Prostate gland (tissue), 2 donors: ENCODE measurements at places on chromosomes 4 and X. TPM values are rescaled to one million over a fixed set of nuclear protein-coding genes. Genes with fewer than 3 reads are reported as not detected.
A peak's percentile ranks its signal among the peaks of the same experiment; 100 is the strongest.

CLDN2 gene
- 0.28 TPM for total RNA-seq

DNA sequence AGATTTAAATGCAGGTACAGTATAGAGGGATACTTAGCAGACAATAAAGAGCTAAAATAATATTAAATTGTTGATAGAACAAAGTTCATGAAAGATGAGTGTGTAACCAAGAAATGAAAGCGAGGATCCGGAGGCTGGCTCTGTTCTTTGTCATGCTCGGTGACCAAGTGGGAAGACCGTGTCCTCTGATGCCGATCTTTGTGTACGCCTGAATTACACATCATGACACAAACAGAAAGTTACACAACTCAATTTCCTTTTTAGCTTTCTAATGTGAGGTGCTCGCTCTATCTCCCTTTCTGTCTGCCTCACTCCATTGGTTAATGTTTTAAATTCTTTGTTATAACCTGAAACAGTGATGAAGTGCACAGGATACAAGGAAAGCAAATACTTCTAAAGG, 114.8 kb upstream of the NEIL3 start:
- no peak for DNase-seq
- H3K4me3 ChIP-seq: no peak overlapping the region
- H3K27me3 ChIP-seq: no peaks in the 10 kb centered on the region
- H3K36me3 ChIP-seq: no peaks in the 10 kb centered on the region
- H3K27ac ChIP-seq: no peak overlapping the region
- H3K4me1 ChIP-seq: no peaks in the 10 kb centered on the region

DNA sequence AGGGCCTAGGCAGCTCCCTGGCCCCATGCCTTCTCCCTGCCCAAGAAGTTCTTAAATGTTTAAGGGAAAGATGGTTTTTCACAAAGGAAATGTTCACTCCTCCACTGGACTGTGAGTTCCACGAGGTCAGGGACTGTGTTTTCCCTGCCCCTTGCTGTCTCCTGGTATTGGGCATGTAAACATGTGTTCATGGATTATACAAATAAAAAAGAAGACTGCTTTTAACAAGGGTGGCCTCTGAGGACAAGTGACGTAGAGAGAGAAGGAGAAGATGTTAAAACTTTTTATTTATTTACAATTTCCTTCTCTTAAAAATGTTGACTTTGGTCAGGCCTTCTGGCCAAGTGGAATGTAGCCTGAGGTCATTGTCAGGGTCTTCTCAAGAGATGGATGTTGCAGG, 66.0 kb downstream of the FHDC1 start:
- H3K27ac ChIP-seq: peak overlapping the region; percentile 89
- H3K4me1 ChIP-seq: peaks cover 6% of the 10 kb centered on the region
- no peaks in the 10 kb centered on the region for H3K36me3 ChIP-seq
- peak; percentile 28 for DNase-seq

DNA sequence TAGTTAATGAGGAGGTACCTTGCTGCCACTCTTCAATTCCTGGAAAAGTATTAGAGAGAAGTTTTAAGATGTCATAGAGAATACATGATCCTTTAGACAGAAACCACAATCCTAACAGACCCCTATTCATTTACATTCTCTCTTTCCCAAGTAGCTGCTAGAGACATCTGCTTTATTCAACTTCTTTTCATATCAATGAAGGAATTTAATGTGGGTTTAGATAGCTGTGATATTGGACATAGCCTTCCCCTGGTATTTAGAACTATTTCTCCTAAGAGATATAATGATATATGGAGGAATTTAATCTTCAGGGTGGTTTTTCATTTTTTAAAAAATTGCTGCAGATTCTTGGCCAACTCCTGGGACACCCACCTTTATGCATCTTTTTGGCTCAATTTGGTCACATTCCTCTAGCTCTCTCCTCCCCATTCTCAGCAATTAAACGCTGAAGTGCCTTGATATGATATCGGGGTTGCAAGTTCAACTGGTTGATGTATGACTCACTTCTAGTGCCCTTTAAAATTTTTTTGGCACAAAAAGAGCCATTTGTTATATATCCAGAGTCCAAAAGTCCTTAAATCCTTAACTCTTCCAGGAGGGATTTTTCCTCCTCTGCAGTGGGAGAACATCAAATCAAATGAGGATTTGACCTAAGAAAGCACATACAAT, 57.6 kb downstream of the DOCK11 start:
- no peak overlapping the region for H3K27ac ChIP-seq
- no peaks in the 10 kb centered on the region for H3K4me1 ChIP-seq
- no peak for DNase-seq
- no peak overlapping the region for H3K4me3 ChIP-seq

SSX2 gene
- total RNA-seq: not detected

AFAP1 gene
- total RNA-seq: 19.8 TPM

ARHGEF6 gene
- total RNA-seq: 12.7 TPM

DNA sequence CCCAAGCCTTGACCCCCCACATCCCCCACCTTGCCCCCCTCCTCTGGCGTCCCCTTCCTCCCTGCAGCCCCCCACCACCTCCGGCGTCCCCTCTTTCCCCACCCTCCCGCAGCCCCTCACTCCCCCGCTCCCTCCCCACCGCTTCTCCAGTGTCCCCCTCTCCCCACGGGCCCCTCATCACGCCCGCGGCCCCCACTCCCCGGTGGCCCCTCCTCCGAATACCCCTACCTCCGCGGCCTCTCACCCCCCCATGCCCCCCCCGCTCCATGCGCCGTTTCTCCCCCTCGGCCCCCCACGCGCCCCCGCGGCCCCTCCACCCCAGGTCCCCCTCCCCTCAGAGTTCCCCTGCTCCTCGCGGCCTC, 562 bp downstream of the RNF212 start:
- H3K4me3 ChIP-seq: no peak overlapping the region
- DNase-seq: no peak
- no peak overlapping the region for H3K27ac ChIP-seq
- H3K4me1 ChIP-seq: no peaks in the 10 kb centered on the region
- H3K36me3 ChIP-seq: no peaks in the 10 kb centered on the region

DNA sequence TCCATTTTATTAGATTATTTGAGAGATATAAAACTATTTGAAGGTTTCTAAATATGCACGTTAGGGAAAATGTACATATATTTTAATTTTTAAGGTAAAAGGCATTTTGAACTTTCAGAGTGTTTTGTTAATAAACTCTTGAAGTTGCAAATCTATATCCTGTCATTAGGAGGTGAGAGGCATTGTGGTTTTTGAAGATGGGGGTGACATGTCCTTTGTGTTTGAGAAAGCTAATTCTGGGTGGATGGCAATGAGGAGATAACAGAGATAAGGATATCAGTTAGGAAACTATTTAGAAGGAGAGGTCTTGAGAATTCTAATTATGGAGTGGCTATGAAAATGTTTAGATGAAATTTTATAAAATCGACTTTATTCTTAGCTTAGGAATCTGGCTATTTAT, 6.1 kb downstream of the STIM2 start:
- H3K27me3 ChIP-seq: no peaks in the 10 kb centered on the region
- H3K4me1 ChIP-seq: no peaks in the 10 kb centered on the region

- no peak overlapping the region for H3K27ac ChIP-seq
- no peak overlapping the region for H3K4me3 ChIP-seq
- no peaks in the 10 kb centered on the region for H3K27me3 ChIP-seq
- no peaks in the 10 kb centered on the region for H3K4me1 ChIP-seq
Observed at GRCh38 chr4:174266416-174266815, 17.1 kb downstream of the FBXO8 start.

ZCCHC18 gene
- total RNA-seq: 17.2 TPM

CHM gene
- 20.2 TPM for total RNA-seq

GRCh38 chr4:76674983-76675382, 223.0 kb downstream of the SOWAHB start:
- DNase-seq: no peak
- no peak overlapping the region for H3K27ac ChIP-seq
- H3K4me1 ChIP-seq: no peaks in the 10 kb centered on the region
- H3K4me3 ChIP-seq: no peak overlapping the region

- H3K4me3 ChIP-seq: no peak overlapping the region
- no peaks in the 10 kb centered on the region for H3K36me3 ChIP-seq
- no peaks in the 10 kb centered on the region for H3K4me1 ChIP-seq
- no peak for DNase-seq
Observed at GRCh38 chrX:118893923-118894322, 70.3 kb downstream of the ZCCHC12 start.

DNA sequence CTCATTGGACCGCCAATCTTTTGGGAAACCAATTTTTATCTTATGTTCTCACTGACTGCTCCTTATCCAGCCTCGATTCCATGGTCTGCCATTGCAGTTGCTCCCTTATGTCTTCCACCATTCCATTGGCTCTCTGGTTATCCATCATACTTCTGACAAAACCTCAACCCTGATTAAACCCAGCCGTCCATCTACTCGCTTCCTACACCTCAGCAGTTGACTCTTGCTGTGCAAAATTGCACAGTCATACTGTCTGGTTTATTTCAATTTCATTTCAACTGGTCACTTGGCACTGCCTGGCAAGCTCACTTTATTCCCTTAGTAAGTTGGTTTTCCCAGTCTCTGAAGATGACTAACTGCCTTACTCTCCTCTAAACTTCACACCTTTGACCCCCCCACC, 26.2 kb downstream of the ARL9 start:
- no peaks in the 10 kb centered on the region for H3K36me3 ChIP-seq
- H3K4me1 ChIP-seq: no peaks in the 10 kb centered on the region
- no peak for DNase-seq
- no peaks in the 10 kb centered on the region for H3K27me3 ChIP-seq
- no peak overlapping the region for H3K27ac ChIP-seq

- H3K27me3 ChIP-seq: no peaks in the 10 kb centered on the region
- H3K27ac ChIP-seq: no peak overlapping the region
- no peaks in the 10 kb centered on the region for H3K36me3 ChIP-seq
- H3K4me1 ChIP-seq: no peaks in the 10 kb centered on the region
Observed at GRCh38 chrX:107619885-107620322, 8.4 kb upstream of the PRPS1 start.

HTR2C gene
- total RNA-seq: not detected

- no peak overlapping the region for H3K27ac ChIP-seq
- H3K36me3 ChIP-seq: no peaks in the 10 kb centered on the region
- no peak for DNase-seq
- peaks cover 30% of the 10 kb centered on the region for H3K27me3 ChIP-seq
- H3K4me1 ChIP-seq: no peaks in the 10 kb centered on the region
- H3K4me3 ChIP-seq: no peak overlapping the region
Observed at GRCh38 chr4:1469043-1469442, 62.8 kb upstream of the NKX1-1 start.

DNA sequence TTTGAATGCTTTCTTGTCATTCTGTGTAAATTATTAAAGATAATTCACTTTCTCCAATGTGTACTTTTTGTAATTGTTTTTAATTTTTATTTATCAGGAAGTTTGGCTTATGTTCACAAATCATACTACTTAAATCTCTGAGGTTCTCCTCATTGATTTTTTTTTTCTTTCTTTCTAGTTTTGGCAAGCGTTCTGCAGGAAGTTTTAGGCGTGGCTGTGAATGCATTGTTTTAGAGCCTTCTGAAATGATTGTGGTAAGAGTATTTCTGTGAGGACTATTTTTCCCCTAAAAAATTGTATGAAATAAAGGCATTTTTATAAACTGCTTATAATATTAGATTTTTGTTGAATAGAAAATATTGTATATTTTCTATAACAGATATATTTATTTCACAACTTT, 135.8 kb downstream of the RAPGEF2 start:
- H3K36me3 ChIP-seq: no peaks in the 10 kb centered on the region
- H3K4me1 ChIP-seq: no peaks in the 10 kb centered on the region
- no peak overlapping the region for H3K27ac ChIP-seq
- no peaks in the 10 kb centered on the region for H3K27me3 ChIP-seq

KIT gene
- 4.2 TPM for total RNA-seq

GRCh38 chrX:8981723-8982122, 52.2 kb downstream of the FAM9B start:
- no peak for DNase-seq
- H3K36me3 ChIP-seq: no peaks in the 10 kb centered on the region
- H3K27ac ChIP-seq: no peak overlapping the region

RAB28 gene
- total RNA-seq: 19.7 TPM

DNA sequence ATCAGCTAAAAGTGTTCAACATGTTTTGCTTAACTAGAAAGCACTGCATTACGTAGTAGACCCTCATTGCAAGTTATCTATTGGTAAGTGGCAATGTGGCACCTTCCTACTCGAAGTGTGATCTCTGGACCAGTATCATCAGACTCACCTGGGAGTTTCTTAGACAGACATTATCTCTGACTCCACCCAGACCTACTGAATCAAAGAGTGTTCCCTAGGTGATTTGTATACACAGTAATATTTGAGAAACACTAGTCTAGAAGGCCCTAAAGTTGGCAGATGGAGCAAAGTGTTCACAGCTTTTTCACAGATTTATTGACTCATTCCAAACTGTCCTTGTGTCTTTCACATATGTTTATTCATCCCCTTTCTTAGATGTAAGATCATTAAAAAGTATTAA, 35.7 kb downstream of the SHROOM4 start:
- H3K36me3 ChIP-seq: no peaks in the 10 kb centered on the region
- H3K4me3 ChIP-seq: no peak overlapping the region
- no peaks in the 10 kb centered on the region for H3K4me1 ChIP-seq
